ENCODE measurements at places on chromosomes 6 and 20.

DNA sequence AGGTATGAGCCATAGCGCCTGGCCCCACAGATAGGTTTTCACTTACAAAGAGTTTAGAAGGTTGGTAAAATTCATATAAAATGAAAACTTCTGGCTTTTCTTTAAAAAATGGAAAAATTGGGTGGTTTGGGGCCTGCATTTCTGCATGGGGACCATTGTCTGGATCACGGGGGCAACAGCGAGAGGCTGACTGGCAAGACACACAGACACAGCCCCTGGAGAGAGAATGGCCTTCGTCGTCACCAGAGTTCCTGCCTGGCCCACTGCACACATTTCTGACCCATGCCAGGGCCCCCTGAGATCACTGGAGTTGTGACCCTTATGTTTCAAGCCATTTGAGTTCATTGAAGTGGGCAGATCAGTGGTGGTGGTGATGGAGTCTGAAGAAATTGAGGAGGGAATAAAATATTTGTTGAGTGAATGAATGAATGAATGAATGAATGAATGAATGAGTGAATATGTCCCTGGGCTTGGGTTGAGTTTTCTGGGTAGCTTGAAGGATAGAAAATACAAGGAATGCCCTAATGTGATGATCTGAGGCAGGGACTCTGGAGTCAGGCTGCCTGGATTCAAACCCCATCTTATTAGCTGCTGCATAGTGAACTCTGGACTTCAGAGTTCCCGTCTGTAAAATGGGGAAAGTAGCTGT lies 173.8 kb downstream of the ZFP64 start:
- DNase-seq, result no peak

DNA sequence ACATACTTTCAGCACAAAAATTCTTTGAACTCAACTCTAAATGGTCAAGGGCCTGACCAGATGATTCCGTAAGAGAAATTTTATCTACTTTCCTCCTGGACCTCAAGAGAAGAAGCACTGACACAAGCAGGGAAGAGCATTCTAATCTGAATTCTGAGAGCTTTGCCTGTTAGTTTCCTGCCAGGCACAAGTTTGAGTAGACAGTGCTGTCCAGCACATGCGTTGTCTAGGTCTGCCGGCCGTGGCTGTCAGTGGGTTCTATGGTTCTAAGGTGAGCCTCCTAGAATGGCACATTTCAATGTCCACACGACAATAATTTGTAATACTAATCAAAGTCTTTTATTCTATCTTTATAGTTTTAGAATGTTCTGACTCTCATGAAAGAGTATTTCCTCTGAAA lies 91.9 kb downstream of the RFPL4B start:
- no peak for DNase-seq

DNA sequence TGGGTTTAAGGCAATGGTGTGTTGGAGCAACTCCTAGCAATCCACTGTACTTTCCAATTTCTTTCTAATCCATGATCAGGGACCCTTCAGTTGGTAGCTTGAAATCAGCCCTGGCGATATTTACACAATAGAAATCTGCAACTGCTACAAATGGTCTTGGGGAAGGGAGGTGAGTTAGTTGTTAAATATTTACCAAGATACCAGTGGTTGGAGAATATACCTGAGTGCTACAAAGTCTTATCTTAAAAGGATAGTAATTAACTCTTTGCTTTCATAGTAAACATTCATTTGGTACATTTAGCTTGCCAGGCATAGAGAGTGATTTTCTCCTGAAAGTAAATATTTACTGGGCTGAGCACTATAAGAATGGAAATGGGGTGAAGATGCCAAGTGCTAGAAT lies 568.2 kb downstream of the BCKDHB start:
- no peak for DNase-seq

- no peak for DNase-seq
These were observed 851 bp downstream of the SNX5 start for GRCh38 chr20:17967521-17968365.

- DNase-seq, result no peak
These were observed 547.8 kb downstream of the PTPRT start for GRCh38 chr20:42641886-42642285.

DNA sequence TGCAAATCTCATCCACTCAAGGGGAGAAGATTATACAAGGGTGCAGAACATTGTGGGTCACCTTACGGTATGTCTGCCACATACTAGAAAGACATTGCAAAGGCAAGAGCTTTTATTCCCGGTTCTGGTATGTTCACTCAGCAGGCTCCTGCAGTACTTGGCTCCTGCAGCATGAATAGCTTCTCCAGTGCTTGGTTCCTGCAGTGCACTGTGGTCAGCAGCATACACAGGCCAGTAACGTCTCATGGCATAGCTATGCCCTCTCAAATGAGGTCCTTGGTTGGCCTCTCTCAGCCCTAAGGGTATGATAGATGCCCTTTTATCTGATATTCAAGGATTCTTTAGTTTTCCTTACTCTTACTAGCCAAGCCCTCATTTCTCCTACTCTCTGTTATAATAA lies 12.6 kb downstream of the TCP11 start:
- DNase-seq, result no peak

DNA sequence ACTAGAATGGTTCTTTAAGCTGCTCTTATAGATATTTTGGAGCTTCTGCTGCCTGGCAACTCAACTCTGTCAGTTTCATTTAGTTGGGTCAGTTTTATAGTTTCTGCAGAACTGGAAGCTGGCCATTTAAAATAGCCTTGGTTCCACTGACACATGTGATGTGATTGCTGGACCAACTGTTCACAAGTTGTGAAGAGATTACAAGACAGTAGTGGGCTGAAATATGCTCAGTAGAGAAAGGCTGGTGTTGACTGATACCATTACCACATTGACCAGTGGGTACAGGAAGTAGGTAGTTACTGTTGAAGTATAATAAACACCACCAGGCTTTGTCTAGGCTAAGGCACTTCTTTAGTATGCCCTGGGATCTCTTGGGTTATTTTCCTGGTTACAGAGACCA lies 39.0 kb downstream of the BCKDHB start:
- no peak for DNase-seq

- no peak for DNase-seq
These were observed 133.3 kb upstream of the ARMC2 start for GRCh38 chr6:108714766-108715414.

GRCh38 chr6:47231151-47231550 lies 78.6 kb downstream of the TNFRSF21 start:
- no peak for DNase-seq

GRCh38 chr6:164184410-164184809 lies 769.9 kb downstream of the QKI start:
- DNase-seq, result no peak

- DNase-seq, result no peak
These were observed 92.6 kb downstream of the PDE7B start for GRCh38 chr6:135944120-135944519.

DNA sequence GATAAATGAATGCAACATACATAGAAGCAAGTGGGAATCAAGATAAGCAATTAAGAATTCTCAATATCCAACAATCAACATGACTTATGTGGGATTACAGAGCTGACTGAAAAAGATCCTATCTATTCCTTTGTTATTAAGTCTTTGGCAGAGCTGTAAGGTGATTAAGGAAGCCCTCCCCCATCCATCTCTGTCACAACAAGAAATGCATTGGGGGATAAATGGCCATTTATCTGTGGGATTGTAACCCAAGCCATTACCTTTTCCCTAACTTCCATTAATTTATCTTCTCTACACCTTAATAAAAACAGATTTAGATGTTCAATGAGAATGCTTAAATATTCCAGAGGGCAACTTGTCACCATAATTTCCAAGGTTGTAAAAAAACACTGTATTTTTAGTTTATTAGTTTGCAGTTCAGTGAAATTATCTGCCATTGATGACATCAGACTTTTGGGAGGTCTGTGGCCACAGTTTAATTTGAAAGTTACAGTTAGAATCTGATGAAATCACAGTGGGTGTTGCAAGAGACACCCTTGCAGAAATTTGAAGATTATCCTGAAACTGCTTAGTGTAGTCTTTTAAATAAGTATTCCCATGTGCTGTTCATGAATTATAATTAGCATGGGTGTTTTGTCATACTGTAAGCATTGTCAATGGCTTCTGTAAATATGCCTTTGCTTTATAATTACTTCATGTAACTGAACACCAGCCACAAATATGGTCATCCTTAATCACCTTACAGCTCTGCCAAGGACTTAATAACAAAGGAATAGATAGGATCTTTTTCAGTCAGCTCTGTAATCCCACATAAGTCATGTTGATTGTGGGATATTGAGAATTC lies 49.4 kb upstream of the FYN start:
- DNase-seq, result no peak

DNA sequence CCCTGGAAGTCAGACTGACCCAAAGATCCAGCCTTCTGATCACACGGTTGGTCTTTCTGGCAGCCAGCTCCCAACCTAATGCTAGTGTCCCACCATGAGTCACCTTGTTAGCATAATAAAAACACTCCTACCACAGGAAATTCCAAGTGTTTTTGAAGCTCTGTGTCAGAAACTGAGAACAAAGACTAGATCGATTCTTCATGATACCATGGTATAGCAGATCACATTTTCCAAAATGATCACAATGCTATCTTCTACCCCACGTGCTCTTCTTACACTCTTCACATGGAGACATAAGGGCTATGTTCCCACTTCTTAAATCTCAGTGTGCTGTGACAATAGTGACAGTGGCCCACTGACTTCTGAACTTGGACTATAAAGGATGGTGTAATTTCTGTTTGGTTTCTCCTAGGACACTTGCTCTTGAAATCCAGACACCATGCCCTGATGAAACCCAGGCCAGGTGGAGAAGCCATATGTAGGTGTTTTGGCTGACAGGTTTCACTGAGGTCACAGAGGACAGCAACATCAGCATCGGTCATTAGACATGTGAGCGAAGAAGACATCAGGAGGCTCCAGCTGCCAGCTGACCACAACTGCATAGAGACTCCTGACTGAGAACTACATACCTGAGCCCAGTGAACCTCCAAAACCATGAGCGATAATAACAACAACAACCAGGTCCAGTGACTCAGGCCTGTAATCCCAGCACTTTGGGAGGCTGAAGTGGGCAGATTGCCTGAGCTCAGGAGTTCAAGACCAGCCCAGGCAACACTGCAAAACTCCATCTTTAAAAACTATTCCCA lies 57.5 kb downstream of the MKKS start:
- no peak for DNase-seq

DNA sequence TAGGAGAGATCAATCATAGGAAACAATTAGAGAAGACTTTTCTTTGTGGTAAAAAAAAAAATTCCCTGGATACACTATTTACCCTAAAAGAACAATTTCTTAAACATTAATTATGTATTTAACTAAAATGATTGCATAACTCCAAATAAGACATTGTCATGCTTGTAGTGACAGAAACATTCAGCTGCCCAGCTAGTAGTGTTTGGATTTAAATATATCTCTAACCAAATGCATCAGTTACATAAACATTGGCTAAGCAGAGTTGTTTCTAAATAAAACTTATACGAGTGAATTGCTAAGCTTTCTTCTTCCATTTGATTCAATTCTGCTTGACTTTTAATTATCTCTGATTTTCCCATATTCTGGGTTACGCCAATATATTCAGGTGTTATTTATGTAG lies 23.7 kb downstream of the MLIP start:
- no peak for DNase-seq

GRCh38 chr6:149112976-149113375 lies 204.5 kb upstream of the TAB2 start:
- no peak for DNase-seq

DNA sequence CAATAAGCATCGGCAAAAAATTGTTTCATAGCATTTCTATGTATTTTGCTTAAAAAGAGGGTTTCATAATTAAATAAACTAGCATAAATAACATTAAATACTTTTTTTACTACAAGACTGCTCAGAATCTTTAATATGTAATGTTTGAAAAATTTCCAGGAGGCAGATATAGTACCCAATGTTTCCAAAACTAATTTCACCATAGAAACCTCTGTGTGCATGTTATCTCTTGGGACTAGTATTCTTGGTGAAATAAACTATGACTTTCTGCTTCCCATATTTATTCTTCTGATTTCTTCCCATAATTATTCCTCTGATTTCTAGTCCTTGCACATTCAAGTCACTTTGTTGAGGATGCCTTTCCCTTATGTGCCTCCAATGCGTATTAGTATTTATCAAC lies 94.5 kb downstream of the PTPRK start:
- DNase-seq, result no peak

GRCh38 chr6:87728706-87729105 lies 26.7 kb upstream of the AKIRIN2 start:
- no peak for DNase-seq

DNA sequence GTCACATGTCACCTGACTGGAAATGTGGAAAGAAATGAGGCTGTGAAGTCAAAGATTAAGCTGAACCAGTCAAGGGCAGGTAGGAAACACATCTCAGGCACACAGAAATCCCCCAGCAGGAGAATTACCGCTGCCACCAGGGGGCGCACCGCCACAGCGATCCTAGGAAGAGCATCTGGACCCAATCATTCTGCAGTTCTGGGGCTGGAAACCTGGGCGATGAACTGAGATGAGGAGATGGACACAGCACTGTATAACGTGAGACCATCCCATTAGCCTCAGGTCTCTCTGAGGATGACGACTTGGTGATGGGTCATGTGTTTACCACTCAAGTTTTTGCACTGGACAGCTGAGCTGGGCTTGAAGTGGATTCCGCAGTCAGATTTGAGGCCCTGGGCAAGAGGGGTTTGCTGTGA lies 6.5 kb upstream of the SLC24A3 start:
- DNase-seq, result no peak

DNA sequence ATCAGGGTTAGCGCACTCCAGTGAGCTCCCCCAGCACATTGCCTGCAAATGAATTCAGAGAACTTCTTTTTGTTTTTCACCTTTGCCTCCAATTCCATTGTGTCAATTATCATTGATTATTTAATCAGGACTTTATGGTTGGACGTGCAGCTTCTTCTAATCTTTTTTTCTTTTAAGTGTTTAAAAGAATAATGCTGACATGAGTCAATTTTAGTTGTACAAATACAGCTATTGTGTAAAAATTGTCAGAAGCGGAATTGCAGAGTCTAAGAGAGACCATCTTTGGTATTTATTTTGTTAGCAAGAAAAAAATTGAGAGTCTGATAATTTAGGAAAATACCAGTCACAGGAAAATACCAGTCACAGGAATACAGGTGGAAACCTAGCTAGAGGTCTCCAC lies 5.5 kb downstream of the ABT1 start:
- no peak for DNase-seq

GRCh38 chr6:113971741-113972140 lies 793 bp upstream of the HDAC2 start:
- no peak for DNase-seq

- DNase-seq, result no peak
These were observed 175.3 kb upstream of the RALGAPA2 start for GRCh38 chr20:20887593-20888265.

Data from cortex of kidney (tissue), 1 donor.